AG04450 (cell line): ENCODE measurements at places on chromosomes 13 and 19. TPM values are rescaled to one million over a fixed set of nuclear protein-coding genes. Genes with fewer than 3 reads are reported as not detected.

Gene RASL11A
- 13.5 and 14.4 TPM in 2 replicates for polyA plus RNA-seq

Gene DHDH
- polyA plus RNA-seq: 0.48 and 0.61 TPM in 2 replicates

Gene MISP3
- 0.27 and 0.56 TPM in 2 replicates for polyA plus RNA-seq

DNA sequence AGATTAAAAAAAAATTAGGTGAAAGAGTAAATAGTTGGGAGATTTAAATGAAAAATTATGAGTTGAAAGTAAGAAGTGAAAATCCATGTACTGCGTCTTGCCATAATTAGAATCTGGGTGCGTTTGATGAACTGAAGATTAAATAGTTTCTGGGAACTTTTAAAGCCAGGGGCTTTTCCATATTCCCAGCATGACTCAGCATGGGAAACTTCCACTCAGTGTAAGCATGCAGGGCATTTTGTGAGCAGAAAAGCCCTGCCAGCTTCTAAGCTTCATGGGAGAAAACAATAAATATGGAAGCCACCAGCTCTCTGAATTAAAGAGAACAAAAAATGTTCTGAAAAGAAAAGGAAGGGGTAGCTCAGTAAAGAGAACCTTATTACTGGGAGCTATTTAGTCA, 62.0 kb upstream of the EDNRB start:
- DNase-seq: peak; percentile 42
